ENCODE measurements at places on chromosomes 2 and 18. TPM values are rescaled to one million over a fixed set of nuclear protein-coding genes. Genes with fewer than 3 reads are reported as not detected.

VSNL1 gene
- 0.70 TPM for polyA plus RNA-seq

STARD6 gene
- polyA plus RNA-seq, result not detected

DNA sequence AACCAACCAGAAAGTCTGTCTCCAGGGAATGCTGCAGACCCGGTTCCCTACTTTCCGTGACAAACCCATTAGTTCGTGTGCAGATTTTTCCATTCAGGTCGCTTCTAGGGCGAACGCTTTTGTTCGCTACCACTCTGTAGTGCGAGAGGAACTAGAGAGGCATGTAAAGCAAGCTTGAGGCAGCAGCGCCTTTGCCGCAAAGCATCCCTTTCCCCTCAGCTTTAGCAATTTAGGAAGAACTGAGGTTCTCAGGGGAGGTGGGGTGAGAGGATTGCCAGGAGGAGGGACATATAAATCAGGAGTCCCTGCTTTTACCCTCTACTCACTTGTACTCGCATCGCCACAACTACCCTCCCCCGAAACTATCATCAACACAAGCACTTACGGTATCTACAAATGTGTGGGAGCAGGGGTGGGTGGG, 748 bp upstream of the ZNF804A start:
- peak; percentile 82 for DNase-seq

GRCh38 chr2:127768775-127769479, 42.0 kb downstream of the WDR33 start:
- DNase-seq, result peak; percentile 56

DHRS9 gene
- polyA plus RNA-seq, result not detected

- no peak for DNase-seq
Measured at GRCh38 chr2:219527076-219527394, 12.8 kb downstream of the ASIC4 start.

STK17B gene
- 13.1 TPM for polyA plus RNA-seq

SOX11 gene
- polyA plus RNA-seq, result 0.13 TPM

Measured in GM23248 (cell line).